Activated T-helper 1 cell treated with anti-CD3 and anti-CD28 coated beads, Interleukin-2, amount 50 U/mL, for 16 hours (primary cell): ENCODE measurements at places on chromosomes 11 and 22.

GRCh38 chr11:117872420-117872961 lies 4.0 kb downstream of the FXYD6 start:
- DNase-seq = no peak

GRCh38 chr11:70470127-70470526 lies 71.8 kb downstream of the CTTN start:
- DNase-seq = no peak

- no peak for DNase-seq
Measured at GRCh38 chr11:124961972-124962609, 8.1 kb downstream of the CCDC15 start.

GRCh38 chr11:65606876-65607613 lies 7.0 kb downstream of the MAP3K11 start:
- DNase-seq = no peak

- DNase-seq = peak; percentile 45
Measured at GRCh38 chr11:124070915-124071622, 29.9 kb upstream of the OR10G7 start.

DNA sequence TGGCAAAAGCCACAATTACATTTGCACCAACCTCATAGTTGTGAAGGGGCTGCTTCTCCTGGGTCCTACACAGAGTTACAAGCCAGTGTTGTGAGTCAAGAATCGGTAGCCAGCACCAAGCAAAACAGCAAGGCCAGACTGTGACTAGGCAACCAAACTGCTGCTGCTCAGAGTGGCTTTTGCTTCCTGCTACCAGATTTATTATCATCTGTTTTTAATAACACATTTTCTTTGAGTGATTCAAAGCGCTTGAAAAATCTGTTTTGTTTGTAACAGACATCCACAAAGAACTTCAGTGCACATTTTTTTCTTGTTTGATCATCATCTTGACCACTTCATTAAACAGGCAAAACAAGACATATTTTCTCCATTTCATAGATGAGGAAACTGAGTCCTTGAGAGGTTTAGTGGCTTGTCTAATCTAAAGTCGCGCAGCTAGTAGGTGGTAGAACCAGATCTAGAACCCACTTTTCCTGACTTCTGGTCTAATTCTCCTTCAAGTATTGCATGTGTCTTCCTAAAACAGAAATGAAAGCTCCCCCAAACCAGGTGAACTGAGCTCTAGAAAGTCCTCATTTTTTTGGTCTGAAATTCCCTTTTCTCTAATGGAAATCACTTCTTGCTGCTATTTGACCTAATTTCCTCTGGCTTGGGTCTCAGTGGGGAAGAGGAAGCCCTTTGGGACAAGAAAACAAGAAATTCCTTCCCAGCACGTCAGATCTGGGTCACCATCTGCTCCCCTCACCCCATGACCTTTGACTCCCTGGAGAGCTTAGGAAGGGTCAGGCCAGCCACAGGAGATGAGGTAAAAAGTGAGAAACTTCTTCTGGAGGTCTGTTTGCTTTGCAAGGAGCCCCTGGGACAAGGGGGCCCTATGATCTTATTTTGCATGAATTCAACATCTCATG lies 39.9 kb downstream of the CWC15 start:
- DNase-seq = no peak

- DNase-seq = no peak
Measured at GRCh38 chr22:44143579-44143978, 37.1 kb upstream of the PARVG start.

DNA sequence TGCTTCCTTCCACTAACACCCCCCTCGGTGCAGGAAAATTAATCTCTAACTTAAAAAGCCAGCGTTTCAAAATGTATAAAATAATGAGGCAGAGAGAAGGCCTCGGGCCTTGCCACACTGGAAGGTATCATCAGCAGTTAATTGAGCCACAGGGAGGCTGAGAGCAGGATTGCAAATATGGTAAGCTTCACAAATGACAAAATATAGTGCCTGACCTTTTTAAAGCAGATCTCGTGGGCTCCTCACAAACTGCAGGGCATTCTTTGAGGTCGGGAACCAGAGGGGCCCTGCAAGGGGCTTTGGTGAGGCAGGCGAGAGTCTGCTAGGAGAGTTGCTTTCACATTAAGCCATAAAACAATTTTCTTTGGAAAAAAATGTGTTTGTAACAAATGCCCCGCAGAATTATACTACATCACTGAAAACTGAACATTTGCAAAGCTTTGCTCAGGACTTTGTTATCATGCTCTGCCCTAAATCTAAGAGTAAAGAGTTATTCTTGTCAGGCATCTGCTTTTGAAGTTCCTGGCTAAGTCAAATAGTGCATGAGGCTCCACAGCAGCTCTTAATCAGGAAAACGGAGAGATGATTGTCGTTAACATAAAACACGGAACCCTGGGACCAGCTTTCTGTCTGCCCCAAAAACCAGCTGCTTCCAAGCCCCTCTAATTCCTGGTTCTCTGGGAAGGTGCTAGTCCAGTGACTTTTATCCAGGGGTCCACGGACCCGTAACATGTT lies 61.4 kb upstream of the SYT13 start:
- DNase-seq = no peak

DNA sequence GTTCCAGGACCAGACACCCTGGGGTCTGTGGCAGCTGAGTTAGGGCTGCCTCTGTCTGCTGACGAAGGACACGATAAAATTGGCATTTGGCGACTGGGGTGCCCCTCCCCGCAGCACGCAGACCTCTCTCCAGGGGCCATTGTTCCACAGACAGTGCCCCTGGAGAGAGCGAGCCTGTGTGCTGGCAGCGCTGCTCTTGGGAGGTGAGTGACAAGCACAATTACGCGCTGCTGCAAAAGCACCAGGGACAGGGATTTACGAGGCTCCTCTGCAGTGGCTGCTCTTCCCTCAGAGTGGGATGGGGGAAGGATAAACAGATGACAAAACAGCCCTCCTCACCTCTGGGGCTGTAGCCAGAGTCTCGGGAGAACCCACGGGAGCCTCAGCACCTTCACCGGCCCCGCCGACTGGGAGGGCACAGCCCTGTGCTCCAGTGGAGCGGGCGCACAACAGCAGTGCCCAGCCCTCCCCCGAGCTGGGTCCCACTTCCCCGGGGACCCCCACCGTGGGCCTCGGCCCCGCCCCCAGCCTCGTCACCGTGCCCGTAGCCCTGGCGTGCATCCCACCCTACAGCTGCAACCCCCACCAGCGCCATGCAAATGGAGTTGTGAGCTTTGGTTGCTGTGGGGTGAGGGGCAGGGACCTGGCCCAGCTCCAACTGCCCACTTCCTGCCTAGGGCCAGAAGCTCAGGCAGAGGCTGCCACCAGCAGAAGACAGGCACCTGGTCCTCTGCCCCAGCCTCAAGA lies 19.6 kb downstream of the CHID1 start:
- no peak for DNase-seq

DNA sequence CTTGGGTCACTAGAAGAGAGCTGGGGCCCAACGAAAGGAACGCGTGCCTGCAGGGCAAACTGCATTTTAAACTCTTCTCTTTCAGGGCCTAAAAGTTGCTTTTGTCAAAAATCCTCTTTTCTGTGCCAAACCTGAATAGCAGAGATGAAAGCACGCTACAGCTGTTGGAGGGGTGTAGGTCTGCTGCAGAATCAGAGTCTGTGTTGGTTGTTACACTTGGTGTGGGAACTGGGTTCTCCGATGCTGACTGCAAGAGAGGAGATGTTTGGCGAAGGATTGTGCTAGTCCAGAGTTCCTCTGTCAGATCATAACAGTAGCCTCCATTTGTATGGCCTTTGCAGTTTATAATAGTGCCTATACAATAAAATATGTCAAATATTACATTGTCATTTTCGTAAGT lies 41.8 kb downstream of the BARX2 start:
- no peak for DNase-seq

DNA sequence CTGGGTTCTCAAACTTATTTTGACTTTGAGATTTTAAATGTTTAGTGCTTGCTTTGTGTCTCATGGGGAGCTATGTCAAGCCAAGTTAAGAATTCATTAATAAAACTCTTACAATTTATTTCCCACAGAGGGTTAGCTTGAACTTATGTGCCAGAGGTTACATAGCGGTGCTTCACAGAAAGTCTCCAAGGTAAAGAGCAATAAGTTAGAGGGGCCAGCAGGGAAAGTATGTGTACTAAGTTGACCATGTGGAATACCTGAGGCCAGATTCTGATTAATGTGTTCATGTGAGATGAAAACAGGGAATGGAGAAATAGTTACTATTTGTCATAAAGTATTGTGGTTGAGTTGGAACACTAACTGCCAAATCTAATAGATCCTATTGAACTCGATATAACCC lies 149.3 kb downstream of the TMEM135 start:
- no peak for DNase-seq

GRCh38 chr11:68948496-68948895 lies 32.3 kb downstream of the MRGPRD start:
- no peak for DNase-seq

DNA sequence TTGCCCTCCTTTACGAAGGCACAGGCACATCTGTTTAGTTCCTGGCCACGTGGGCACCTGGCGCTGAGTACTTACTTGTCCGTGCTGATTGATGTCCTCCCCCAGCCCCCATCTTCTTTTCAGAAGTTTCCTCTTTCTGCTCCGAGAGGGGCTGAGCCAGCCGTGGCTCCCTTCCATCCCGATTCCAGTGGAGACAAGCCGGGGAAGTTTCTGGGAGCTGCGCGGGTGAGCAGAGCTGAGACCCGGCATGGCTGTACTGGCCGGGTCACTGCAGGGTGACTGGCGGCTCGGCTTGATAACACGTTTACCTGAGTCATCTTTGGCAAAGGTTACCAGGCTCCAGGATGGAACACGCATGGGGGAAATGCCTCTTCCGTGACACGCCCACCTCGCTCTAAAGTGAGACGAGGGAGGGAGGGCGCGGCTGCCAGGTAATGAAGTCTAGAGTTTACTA lies 45.4 kb upstream of the ATXN10 start:
- no peak for DNase-seq

DNA sequence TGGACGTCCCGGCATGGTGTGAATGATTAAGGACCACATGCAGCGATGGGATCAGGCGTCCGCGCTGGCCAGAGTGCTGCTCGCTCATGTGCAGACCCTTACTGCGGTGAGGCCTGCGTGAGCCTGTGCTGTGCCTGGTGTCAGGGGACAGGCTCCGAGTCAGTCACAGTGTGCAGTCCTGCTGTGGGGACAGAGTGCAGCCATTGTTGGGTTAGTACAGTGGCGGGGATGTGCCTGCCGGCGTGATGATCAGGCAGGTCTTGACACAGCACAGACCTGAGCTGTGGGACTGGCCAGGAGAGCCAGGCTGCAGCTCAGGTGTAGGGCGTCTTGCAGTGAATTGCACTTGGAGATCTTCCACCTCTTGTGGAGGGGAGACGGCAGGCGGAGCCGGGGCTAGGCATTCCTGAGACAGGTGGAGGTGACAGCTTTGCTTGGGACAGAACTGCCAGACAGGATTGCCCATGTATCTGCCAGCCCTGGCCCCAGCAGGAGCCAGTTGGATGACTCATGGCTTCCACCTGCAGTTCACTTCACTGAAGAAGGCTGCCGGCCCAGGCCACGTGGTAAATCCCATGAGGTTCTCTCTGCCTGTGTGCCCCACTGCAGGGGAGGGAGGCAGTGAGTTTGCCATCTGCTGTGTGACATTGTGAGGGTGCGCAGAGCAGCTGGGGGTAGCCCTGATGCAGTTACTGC lies 17.3 kb downstream of the TRMU start:
- no peak for DNase-seq

DNA sequence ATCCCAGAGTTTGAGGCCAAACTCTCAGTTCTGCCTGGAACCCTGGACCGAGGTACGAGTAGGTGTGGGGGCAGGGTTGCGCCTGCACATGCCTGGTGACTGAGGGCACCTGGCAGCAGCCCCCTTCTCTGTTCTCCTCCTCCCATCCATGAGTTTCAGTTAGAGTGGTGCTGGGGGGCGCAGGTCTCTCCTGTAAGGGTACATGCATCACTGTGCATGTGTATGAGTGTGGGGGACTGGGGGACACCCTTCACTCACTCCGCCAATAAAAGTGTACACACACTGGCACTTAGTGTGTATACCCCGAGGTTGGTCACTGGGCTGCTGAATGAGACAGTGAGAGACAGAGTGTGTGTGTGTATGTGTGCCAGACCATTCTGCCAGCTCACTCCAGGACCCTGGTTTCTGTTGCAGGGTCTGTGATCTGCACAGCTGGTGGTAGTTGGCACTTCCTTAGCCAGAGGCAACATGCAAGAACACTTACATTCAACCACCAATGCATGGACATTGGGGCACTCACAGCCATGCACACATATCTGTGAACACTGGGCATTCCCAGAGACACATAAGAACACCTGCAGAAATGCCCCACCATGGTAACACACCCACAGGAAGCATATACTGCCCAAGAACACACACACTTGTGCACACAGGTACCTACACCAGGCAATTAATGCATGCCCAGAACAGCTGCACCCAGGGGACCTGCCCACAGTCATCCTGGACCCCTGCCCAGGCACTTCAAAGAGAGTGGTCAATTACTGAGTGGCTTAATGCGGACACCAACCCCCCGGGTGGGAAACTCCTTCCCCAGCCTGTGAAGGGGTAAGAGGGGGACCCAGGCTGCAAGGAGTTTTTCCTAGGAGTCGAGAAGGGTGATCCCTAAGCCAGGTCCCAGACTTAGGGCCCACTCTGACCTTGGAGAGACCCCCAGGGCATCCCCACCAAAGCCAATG lies 1.2 kb upstream of the NRXN2 start:
- DNase-seq = no peak

DNA sequence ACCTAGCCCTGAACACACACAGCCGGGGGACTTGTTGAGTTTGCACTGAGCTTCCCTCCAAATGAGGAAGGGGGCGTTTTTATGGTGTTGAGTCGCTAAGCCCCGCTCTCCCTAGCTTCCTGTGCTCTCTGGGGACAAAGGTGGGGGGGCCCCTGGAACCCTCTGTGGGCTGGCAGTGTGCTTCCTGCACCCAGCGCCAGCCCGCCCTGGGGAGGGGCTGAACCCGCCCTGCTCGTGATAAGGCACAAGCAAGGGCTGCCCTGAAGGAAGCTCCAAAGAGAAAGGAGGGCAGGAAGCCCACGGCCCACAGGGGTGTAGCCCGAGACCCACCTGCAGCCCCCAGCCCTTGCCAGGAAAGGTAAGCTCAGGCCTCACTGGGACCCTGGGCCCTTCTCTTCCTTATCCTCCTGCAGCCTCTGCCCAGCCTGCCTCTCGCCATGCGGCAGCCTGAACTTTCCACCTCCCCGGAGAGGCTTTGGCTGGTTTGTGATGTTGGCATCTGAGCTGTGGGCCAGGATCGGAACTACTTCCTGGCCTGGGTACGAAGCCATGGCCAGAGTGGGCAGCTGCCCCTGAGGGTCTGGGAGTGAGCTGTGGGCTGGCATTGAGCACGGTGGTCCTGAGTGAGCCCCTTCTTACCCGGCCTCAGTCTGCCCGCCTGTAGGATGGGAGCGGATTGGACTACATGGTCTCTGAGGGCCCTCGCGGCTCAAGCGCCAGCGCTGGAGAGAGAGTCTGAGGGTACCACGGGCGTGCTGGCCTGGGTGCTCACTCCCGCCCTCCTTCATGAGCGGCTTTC lies at the start of gene FERMT3:
Gene FERMT3 (plus strand): TSS at position 265 of the 799 bp plus-strand sequence. CDS start 644 bp downstream, outside the sequence.
- peak; percentile 44 for DNase-seq
